ENCODE measurements at places on chromosomes 1 and 21.

GRCh38 chr1:161817176-161817730 is 51.1 kb downstream of the ATF6 start:
- no peak for DNase-seq

DNA sequence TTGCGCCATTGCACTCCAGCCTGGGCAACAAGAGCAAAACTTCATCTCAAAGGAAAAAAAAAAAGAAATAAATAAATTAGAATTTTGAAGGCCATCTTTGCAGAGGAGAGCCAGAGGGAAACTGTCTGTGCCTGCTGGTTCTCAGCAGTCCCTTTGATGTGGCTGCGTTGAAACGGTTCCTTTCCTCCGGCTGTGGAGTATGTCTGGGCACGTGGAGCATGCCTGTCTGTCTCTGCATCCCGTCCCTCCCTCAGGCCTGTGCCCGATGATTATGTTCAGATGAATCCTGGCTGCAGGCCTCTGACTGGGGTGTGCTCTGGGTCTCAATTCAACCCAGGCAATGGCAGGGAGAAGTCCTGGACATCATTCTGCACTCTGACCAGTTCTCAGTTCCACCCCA is 33.4 kb downstream of the KIAA1614 start:
- no peak for DNase-seq

DNA sequence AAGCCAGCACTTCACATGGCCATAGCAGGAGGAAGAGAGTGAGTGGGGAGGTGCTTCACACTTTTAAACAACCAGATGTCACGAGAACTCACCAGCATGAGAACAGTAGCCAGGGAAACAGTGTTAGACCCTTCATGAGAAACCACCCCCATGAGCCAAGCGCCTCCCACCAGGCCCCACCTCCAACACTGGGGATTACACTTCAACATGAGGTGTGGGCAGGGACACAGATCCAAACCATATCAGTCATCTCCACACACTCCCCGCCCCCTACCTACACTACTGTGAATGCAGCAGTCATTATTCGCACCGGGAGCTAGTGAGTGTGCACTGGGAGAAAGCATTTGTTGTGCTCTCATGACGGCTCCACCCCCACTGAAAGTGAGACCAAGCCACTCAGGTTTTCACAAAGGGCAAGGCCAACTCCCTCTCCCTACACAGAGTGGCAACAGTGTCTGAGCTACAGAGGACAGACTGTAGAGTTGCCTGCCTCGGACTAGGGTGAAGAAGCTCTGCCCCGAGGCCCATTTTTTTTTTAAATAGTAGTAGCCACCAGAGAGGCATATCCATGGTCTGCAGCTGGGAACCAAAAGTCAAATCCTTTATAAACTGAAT is 125.6 kb downstream of the BARHL2 start:
- no peak for DNase-seq

- DNase-seq = no peak
Observed at GRCh38 chr21:25643486-25643885, 4.4 kb downstream of the JAM2 start.

- DNase-seq = no peak
Observed at GRCh38 chr21:46385846-46386733, 62.1 kb downstream of the PCNT start.

DNA sequence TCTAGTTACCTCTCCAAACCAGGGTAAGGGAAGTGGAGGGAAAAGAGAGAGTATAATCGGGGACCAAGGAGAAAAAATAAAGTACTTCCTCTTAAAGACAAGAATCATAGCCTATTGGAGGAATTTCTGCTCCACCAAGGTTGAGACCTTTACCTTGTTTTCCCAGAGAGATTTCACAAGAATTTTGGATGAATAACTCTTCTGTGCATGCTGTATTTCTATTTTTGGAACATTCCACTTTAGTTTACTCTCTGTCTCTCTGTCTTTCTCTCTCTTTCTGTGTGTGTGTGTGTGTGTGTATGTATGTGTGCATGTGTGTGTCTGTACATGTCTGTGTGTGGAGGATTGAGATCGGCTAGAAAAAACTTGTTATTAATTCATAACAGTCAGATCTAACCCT is 318.4 kb upstream of the RGS18 start:
- DNase-seq = no peak

GRCh38 chr21:42734323-42734971 is 81.0 kb downstream of the PDE9A start:
- no peak for DNase-seq

Measured in NCI-H1105 treated with DMSO at 0.1 percent for 48 hours (cell line).